ENCODE measurements at places on chromosomes 2 and 18.
A peak's percentile ranks its signal among the peaks of the same experiment; 100 is the strongest.

DNA sequence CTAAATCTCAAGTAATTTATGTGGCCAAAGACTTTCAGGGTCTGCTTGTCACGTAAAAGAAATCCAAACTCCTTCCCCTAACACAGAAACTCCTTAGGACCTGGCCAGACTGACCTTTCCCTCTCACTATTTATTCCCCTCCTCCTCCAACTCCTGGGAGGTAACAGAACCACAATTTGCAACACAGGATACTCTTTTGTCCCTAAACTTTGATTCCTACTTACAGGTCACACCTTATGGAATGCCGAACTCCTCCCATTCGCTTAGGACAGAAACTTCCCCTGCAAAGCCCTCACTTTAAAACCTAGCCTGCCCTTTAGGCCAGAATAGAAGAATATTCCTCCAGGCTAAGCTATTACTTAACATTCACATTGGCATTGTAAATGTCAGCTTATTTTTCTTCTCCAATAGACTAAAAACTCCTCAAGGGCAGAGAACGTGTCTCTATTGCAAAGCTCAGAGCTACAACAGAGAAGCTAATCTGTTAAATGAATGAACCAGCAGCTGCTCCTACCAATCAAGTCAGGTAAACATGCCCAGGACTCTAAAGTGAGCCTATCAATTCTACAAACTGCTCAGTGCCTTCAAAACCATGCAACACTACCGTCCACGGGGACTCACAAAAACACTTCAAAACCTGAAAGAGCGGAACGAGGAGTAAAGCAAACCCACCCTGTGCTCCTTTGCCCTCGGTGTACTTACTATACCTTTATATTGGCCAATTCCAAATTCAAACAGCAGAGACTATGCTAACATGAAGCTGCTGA is 6.1 kb downstream of the INO80D start:
- no peak for DNase-seq

- DNase-seq, result no peak
Observed at GRCh38 chr2:99662761-99663341, 173.0 kb upstream of the REV1 start.

- DNase-seq, result no peak
Observed at GRCh38 chr2:10348891-10349290, 46.2 kb downstream of the HPCAL1 start.

DNA sequence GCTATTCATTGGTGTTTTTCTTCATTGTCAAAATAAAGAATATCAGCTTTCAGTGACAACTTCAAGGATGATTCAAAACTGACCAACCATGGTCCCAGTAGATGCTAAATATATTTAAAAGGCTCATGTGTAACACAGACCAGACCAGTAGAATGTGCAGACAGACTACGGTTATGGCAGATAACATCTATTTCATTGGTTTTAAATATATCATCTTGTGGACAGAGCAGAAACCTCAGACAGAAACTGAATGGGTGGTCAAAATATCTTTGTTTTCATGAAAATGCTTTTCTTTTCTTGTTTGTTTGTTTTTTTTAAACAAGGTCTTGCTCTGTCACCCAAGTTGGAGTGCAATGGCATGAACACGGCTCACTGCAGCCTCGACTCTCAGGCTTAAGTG is 107.4 kb upstream of the CREB1 start:
- DNase-seq, result no peak

- DNase-seq, result no peak
Observed at GRCh38 chr2:182915369-182916326, 49.2 kb upstream of the FRZB start.

GRCh38 chr2:205364261-205364660 is 318.0 kb upstream of the NRP2 start:
- DNase-seq, result no peak

DNA sequence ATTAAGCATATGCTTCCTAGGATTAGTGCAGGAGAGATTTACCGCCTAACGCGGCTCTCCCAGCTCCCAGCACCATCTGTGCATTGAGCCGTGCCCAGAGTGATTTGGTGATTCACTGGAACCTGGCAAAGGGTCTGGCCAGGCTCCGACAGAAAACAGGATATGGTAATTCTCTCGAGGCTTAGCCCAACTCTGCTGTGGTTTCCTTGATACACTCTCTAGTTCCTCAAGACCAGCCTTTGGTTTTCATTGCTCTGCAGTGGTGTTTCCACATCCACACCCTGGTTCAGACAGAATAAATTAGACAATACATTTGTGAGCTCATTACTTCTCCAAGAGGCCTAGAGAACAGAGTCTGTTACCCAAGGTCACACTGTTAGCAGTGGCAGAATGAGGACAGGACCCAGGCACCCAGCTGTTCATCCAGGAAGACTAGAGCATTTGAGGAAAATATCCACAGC is 23.0 kb upstream of the SMAD2 start:
- peak; percentile 8 for DNase-seq

- no peak for DNase-seq
Observed at GRCh38 chr18:36468161-36468560, 170.6 kb downstream of the FHOD3 start.

DNA sequence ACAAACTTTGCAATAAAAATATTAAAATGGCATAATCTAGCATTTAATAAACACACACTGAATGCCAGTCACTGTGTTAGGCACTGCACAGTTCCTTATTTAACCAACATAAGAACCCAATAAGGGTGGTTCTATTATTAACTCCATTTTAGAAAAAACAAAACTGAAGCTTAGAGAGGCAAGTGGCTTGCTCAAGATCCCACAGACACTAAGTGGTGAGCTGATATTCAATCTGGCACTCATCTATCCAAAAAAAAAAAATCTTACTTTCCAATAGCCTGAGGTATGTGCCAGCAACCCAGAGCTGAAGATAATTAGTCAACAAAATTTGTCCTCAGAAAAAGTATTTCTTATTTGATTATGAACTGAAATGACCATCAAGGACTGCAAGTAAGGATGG is 799 bp downstream of the CYTIP start:
- no peak for DNase-seq

DNA sequence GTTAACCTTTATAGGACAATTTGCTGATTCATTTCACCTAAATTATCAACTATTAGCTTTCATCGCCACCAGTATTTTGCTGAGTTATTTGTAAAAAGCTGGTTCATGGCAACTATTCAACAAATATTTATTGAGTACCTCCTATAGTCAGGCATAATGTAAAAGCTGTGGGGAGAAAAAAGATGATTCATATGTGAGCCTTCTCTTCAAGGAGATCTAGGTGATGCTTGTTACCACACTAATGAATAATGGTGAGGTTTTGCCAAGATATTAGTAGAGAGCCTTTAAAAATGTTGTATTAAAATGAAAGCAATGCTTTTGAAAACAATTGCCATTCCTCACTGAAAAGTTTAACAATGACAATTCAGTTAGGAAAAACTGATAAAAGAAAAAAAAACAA is 187.8 kb downstream of the ANKRD44 start:
- no peak for DNase-seq

- no peak for DNase-seq
Observed at GRCh38 chr2:30666266-30666874, 140.9 kb downstream of the CAPN13 start.

- DNase-seq, result no peak
Observed at GRCh38 chr2:20640411-20641122, 10.3 kb downstream of the HS1BP3 start.

DNA sequence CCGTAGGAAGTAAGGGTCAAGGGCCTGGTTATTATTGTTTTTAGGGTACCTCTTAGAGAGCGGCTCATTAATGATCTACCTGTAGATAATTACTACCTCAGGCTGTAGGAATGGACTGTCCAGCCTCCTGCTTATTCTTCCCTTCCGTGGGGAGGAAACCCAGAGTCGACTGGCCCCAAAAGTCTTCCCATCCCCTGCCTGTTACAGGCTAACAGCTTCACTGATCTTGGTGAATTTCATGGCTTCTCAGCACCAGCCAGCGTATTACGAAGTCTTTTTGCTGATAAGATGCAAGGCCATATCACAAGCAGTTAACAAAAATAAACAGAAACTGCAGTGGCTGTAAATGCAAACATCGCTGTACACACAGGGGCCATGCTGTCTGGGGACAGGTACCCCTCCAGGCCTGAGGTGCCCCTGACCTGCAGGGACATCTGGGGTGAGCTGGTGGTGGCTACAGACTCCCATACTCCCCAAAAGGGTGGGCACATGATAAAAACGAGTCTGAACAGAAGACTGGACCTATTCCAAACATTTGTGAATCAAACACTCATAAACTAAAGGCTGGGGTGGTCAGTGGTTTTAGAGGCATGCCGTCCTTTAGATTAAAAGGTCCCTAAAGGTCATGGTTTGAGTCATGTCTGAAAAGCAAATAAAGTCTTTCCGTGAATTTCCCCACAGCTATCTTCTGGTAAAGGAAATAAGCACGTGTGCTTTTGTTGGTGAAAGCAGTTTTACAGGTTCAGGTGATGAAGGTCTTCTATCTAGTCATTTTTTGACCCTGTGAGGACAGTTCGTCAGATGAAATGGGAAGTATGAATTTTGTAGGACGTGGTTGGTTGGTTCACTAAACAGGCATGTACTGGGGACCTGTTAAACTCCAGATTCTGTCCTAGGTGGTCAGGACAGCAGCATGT is 36.7 kb downstream of the TTC39C start:
- DNase-seq, result no peak

- DNase-seq, result no peak
Observed at GRCh38 chr2:132909427-132909826, 239.4 kb upstream of the LYPD1 start.

DNA sequence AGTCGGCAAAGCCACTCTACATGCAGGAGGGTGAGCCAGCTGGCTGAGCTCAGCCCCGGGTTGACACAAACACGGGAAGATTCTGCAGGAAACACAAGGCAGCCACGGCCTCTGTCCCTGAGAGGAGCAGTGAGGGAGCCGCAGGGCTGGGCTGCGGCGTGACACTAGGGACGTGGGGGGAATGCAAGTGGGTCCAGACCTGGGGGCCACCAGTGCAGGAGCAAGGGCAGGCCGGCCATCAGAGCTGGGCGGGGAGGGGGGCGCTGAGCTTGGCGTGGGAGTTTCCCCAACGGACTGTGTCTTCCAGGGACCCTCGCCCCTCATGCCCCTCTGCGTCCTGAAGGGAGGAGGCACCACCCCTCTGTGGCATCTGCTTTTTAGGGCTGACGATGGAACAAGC is 12.0 kb upstream of the C1QL2 start:
- no peak for DNase-seq

DNA sequence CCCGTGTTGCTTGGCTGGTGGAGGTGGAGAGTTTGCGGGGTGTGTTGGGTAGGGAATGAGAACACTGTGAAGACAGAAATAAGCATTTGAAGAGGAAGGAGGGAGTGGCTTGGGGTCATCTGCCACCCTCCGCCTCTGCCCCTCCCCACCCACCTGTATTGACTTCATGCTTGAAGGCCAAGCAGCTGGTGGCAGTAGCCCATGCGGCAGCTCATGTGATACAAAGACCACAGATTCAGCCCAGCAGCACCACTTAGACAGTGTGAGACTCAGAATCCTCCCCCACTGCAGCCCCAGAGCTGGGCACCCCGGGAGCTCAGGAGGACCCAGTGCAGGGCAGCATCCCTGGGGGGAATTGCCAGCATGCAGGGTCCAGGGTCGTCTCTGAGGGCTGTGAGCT is 15.4 kb downstream of the NPPC start:
- no peak for DNase-seq

DNA sequence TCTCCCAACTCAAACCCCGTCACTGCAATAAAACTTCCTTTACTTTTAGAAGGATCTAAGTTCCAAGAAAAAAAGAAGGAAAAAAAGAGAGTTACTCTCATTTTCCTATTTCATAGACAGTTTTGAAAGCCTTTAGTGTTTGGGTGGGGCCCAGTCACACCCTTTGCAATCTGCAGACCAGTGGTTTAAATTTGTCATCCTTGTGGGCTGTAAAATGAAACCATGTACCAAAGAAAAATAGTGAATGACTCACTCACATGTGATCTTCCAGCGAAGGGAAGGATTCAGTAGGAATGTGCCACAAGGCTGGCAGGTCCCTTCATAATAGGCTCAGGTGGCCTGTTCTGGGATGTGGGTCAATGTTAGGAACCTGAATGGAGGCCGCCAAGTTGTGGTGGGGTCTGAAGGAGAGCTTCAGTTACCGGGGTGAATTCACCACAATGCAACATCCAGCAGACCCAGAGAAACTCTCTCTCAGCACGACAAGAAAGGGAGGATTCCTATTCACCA is 28.3 kb downstream of the ANXA4 start:
- DNase-seq, result no peak

- peak; percentile 79 for DNase-seq
Observed at GRCh38 chr2:74457549-74458131, 598 bp upstream of the WBP1 start.

- no peak for DNase-seq
Observed at GRCh38 chr2:55486426-55486825, 33.1 kb upstream of the CFAP36 start.

DNA sequence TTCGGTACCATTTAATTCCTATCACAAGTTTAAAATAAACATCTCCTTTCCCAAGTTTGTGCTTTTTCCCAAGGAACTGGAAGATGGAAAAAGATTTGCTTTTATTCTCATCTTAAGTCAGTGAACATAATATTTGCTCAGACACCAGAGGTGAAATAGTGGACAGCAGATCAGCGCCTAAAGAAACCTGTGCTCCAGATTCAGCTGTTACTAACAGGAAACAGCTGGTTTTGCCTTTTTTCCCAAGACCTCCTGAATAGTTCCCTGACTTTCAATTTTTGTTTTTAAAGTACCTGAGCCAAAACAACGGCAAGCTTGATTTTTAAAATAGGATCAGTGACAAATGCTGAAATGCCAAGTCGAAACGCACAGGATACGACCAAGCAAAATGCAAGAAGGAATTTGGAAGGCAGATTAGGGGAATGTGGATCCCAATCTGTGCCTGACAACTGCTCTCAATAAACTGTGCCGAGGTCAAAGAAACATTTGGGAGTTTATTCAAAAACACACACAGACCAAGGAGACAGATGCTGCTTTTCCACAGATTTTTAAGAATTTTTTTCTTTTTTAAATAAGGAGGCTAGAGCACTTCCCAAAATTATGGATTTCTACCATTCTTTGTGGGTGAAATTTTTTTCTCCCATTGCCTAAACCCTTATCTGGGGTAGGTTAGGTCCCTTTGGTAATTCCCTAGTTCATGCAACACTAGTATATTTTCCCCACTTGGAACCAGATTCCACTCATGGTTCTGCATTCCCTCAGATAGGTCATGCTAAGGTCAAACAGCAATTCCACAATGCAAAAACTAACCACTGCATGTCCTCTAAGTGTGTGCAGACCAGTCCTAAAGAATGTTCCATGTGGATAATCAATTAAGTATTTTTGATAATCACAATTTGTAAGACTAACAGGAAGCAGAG is 121.5 kb upstream of the PDE1A start:
- DNase-seq, result no peak

- no peak for DNase-seq
Observed at GRCh38 chr18:73101977-73102376, 234.2 kb upstream of the NETO1 start.

DNA sequence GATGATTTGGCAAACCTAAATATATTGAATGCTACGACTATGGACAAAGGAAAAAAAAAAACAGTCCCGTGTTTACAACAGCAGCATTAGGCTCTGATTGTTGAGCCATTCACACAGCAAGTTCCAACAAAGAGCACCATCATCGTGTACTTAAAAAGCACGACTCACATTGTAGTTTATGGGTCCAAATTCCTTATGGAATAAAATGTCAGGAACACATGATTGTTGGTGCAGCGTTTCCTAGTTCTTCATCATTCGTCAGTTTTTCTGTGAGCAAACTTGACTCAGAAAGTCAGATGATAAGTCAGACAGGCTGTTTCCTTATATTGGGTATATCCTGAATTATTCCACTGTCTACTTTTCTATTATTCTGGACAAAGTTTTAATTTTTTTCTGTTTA is 10.0 kb upstream of the KIDINS220 start:
- no peak for DNase-seq

Measured in central memory CD4-positive, alpha-beta T cell (primary cell).